ENCODE measurements at places on chromosomes 5 and 9. TPM values are rescaled to one million over a fixed set of nuclear protein-coding genes. Genes with fewer than 3 reads are reported as not detected.

The TSSK1B gene
- 0.10 TPM for total RNA-seq

The IL5 gene
- not detected for total RNA-seq

The C5 gene
- 2.4 TPM for total RNA-seq

The SH3GL2 gene
- 0.71 TPM for total RNA-seq

The PCDHGB3 gene
- 4.6 TPM for total RNA-seq

The MYOT gene
- 90.8 TPM for total RNA-seq

The ZFP37 gene
- total RNA-seq = 2.0 TPM

The SPINK13 gene
- not detected for total RNA-seq

The ACTBL2 gene
- total RNA-seq = not detected

The CXCL14 gene
- 11.2 TPM for total RNA-seq

The CDH6 gene
- 2.3 TPM for total RNA-seq

The TMEM232 gene
- total RNA-seq = 2.1 TPM

The LOX gene
- total RNA-seq = 25.2 TPM

The ARHGEF39 gene
- total RNA-seq = 0.18 TPM

The RXRA gene
- total RNA-seq = 41.6 TPM

The SPACA9 gene
- 6.5 TPM for total RNA-seq

The FREM1 gene
- 1.8 TPM for total RNA-seq

The SLC46A2 gene
- total RNA-seq = not detected

The PRELID1 gene
- total RNA-seq = 52.6 TPM

The RNF180 gene
- total RNA-seq = 22.9 TPM

Data from left cardiac atrium (tissue), 4 donors.